ENCODE measurements at places on chromosomes 13 and 19.

GRCh38 chr19:6736917-6737283, 480 bp downstream of the GPR108 start:
- no peak for DNase-seq

GRCh38 chr13:30294004-30294403, 13.3 kb downstream of the KATNAL1 start:
- no peak for DNase-seq

GRCh38 chr19:48110350-48110966, at the start of gene PLA2G4C:
Gene PLA2G4C (minus strand): TSS chr19:48110817. CDS start chr19:48106529, 4,288 bp downstream.
- peak; percentile 96 for DNase-seq

DNA sequence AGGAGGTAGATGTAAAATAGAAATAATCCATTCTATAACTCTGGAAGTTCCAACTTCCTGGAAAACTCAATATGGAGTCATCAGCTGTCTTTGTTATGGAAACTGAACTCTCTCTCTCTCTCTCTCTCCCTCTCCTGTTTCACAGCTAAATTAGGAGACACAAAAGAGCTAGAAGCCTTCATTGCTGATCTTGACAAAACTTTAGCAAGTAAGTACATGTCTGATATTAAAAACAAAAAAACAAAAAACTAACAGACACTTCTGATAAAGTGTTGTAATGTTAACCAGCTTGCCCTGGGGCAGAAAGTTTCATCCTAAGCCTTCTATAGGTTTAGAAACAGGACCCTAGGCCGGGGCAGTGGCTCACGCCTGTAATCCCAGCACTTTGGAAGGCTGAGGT, 11.3 kb downstream of the RGCC start:
- no peak for DNase-seq

GRCh38 chr13:60260440-60260839, 96.7 kb upstream of the DIAPH3 start:
- no peak for DNase-seq

- no peak for DNase-seq
These were observed 483.2 kb downstream of the DIAPH3 start for GRCh38 chr13:59680429-59681024.

DNA sequence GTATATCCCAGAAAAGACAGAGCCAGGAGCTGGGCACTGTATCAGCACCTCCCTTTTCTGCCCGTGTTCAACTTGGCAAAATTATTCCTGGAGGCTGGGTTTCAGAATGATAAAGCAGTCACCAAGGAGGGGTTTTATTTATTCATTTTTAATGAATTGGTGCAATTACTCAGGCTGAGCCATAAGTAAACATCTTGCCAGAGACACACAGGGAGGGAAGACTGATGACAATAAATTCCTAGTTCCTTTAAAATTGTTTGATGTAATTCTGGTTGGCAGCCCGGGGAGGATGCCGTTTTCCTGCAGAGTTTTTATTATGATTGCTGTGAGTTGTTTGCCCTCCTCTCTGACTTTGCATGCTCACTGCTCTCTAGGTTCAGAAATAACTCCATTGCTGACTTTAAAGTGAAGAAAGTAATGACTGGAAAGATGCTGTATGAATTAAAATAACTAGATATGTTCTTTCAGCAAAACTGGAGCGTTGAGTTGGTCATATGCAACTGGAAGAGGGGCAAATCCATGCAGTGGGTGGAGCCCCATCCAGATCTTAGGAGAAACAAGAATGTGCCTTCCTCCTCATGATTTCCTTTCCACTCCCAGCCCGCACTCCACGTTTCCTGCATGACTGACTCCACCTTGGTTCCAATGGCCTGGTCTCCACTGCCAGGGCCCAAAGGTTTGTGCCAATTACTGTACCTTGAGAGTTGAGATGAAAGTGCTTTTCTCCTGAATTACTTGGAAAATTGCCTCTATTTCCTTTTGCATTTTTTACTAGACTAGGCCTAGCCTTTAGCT, 182.1 kb downstream of the RFC3 start:
- DNase-seq = no peak

DNA sequence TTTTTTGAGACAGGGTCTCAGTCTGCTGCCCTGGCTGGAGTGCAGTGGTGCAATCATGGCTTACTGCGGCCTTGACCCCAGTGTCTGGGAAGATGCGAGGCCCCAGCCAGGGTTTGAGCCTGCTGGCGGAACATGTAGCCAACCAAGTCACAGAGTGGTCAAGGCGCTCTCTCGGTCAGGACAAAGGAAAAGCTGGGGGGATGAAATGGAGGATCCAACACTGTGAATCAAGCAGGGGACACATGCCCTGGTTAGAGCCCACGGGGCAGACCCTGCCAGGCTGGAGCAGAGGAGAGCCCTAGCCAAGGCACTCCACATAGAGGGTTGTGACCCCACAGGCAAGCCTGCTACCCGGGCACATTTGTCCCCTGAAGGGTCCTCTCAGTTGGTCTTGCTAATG, 10.1 kb downstream of the TUBA3C start:
- DNase-seq = no peak

DNA sequence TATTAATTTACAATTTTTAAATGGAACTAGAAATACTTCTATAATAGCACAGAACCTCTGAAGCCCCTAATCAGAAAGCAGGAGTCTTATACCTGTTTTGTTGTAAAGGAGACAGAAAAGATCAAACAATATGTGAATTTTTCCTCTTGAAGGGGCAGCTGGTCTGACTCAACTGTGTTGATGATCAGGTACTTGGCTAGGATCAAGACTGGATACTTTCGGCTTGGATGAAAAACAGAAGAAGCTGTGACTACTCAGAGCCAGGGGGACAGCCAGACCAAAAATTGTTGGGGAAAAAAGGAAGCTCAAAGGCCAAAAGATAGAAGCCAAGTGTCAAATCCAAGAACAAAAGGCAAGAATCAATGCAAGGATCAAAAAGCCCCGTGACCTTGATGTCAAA, 195.6 kb downstream of the KCTD12 start:
- DNase-seq = no peak

DNA sequence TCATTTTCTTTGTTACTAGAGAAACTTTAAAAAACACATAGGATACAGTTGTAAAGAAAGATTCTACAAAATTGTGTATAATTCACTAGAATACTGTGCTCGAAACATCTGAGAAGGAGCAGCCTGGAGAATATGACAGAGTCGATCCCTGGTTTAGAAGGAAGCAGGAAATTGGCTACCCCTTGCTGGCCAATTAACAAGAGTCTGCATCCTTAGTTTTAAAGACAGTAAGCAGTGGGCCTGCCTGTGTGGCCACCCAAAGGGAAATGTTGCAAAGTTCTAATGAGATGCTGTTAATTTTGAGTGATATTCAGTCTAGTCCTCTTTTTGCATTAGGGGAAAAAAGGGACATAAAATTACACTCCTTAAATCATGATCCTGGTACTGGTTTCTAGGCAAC, 988.6 kb downstream of the PCDH17 start:
- no peak for DNase-seq

- peak; percentile 33 for DNase-seq
These were observed 545.4 kb downstream of the SUCLA2 start for GRCh38 chr13:47455626-47456025.

- no peak for DNase-seq
These were observed 77.1 kb downstream of the DNAJC3 start for GRCh38 chr13:95754069-95754468.

DNA sequence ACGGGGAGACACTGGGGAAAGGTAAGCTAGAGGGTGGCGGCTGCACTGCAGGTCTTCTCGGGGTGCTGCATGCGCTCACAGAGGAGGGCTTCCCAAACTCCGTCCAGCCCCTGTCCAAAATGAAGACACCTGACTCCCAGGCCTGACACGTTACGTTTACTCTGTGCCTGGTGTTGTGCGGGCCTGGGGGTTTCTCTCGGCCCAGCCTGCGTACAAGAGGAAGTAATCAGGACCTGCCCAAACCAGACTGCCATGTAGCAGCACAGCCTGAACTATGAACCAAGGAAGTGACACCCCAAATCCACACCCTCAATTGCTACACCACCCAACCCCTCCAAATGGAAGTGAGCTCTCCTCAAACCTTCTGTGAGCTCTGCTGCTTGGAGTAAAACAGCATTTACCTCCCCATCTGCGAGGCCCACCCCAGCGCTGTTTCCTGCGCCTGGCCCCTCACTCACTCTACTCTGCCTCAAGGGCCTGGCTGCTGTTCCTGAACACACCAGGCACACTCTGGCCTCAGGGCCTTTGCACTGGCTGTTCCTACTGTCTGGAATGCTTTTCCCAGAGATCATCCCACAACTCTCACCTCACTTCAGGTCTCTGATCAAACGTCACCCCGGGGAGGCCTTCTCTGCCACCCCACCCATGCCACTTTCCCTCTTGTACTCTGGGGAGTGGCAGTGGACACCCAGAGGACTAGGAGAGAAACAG, 3.0 kb downstream of the HSPBP1 start:
- DNase-seq = no peak

- DNase-seq = peak; percentile 85
These were observed 11.0 kb downstream of the MOB3A start for GRCh38 chr19:2084993-2085720.

GRCh38 chr13:49304356-49304755, 56.6 kb downstream of the CDADC1 start:
- no peak for DNase-seq

GRCh38 chr13:110627761-110628476, 12.6 kb downstream of the NAXD start:
- no peak for DNase-seq

- DNase-seq = no peak
These were observed 823.9 kb upstream of the SLITRK1 start for GRCh38 chr13:84705982-84706710.

- no peak for DNase-seq
These were observed 49.5 kb downstream of the ZNF729 start for GRCh38 chr19:22335716-22336115.

DNA sequence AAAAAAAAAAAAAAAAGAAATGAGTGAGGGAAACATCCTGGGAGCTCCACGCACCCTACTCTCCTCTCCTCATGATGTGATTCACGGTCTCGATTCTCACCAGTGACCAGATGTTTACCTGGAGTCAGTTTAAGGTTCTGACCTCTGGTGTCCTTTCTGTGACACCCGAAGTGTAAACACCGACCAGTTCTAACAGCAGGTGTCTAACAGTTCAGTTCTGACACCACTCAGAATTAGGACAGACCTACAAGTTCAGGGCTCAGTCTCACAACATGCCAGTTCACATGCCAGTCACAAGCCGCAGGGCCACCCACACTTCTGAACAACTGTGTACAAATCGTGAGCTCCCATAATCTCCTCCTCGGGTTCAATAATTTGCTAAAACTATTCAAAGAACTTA, 6.0 kb downstream of the ZNF564 start:
- DNase-seq = no peak

DNA sequence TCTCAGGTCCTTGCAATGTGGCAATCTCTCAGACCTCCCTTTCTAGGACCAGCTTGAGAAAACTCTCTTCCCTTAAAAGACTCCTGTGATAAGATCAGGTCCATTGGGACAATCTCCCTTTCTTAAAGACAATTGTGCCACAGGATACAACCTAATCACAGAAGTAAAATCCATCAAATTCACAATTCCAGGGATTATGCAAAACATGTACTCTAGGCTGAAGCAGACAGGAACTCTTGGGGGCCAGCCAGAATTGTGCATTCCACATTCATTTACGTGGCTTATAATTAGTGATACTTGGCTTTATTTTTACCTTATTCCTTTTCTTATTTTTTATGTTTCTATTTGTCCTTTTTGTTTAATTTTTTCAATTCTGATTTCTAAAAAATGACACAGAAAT, 257.9 kb downstream of the KLF12 start:
- DNase-seq = no peak

- DNase-seq = no peak
These were observed 4.8 kb downstream of the HAUS8 start for GRCh38 chr19:17070421-17070820.

DNA sequence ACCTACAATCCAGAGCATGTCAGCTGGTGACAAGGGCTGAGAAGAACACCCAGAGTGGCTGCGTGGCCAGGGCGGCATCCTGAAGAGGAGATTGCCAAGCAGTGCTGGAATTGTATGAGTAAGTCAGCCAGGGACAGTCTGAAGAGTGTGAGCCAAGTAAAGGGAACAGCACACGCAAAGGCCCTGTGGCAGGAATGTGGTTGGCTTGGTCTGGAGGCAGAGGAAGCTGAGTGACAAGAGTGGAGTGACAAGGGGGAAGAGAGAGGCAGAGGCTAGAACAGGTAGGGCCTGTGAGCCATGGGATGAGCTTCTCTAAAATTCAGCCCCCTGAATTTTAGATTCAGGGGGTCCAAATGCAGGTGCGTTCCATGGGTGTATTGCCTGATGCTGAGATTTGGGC, 53.7 kb upstream of the UQCRFS1 start:
- DNase-seq = no peak

DNA sequence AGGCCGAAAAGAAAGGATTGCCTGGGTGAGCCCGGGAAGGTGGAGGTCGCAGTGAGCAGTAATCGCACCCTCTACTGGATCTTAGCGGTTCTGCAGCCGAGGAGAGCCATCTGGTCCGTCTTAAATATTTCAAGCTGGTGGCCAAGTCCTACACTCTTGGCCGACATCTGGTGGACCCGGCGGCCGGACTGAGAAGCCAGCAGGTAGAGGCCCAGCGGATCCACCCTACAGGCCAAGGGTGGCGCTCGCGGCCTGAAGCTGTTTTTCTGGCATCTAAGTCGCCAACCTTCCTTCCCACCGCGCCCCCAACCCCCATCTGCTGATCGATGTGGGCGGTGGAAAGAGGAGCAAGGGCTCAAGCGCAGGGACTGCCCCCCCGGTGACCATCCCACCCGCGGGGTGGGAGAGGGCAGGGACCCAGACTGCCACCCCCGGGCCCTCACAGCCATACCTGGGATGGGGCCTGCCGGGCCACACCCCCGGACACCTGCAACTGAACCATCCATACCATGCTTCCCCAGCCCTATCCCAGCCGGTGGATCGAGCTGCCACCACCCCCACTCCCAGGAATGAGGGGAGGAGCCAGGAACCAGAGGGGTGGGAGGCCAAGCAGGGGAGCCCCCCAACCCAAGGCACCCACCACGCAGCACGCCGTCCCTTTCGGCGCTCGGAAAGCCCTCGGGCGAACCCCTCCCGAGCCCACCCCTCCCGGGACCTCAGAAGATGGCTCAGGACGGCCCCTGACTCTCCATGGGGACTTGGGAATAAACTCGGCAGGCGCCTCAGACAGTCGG, 46.3 kb upstream of the ZNF730 start:
- DNase-seq = peak; percentile 22

- no peak for DNase-seq
These were observed 22.5 kb downstream of the RNASEH2B start for GRCh38 chr13:50932091-50932490.

- DNase-seq = no peak
These were observed 12.4 kb upstream of the ITM2B start for GRCh38 chr13:48220592-48220980.

DNA sequence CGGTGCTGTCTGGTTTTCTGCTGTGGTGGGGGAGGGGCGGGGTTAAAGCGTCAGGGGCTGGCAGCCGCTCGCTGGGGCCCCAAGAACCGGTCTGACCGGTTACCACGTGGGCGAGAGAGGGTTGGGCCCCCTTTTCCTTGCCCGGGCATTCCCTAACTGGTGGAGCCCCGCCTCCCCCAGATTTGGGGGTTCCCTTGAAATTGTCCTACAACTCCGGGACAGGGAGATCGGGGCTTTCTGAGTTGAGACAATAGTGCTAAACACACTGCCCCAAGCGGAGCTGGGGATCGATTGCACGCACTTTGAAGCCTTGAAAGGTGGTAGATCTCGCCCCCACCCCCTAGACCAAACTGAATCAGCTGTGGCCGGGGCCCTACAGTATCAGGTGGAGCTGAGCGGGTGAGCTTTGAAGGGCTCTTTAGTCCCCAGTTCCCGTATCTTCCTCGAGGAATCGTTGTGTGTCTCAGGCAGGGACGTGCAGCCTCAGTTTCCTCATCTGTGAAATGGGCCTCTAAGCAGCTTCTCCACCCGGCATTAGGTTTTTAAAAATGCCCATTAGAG, 4.8 kb downstream of the IER2 start:
- peak; percentile 90 for DNase-seq

- DNase-seq = no peak
These were observed 808.6 kb upstream of the ARGLU1 start for GRCh38 chr13:107376341-107377125.
